ENCODE measurements at places on chromosomes 16 and 17. TPM values are rescaled to one million over a fixed set of nuclear protein-coding genes. Genes with fewer than 3 reads are reported as not detected.

METTL2A gene
- 11.9 TPM for total RNA-seq

- no peak for DNase-seq
Measured at GRCh38 chr17:33811984-33812577, 443.0 kb upstream of the CCL2 start.

GRCh38 chr17:49435671-49436029 lies 21.0 kb upstream of the PHB1 start:
- DNase-seq = no peak

DNA sequence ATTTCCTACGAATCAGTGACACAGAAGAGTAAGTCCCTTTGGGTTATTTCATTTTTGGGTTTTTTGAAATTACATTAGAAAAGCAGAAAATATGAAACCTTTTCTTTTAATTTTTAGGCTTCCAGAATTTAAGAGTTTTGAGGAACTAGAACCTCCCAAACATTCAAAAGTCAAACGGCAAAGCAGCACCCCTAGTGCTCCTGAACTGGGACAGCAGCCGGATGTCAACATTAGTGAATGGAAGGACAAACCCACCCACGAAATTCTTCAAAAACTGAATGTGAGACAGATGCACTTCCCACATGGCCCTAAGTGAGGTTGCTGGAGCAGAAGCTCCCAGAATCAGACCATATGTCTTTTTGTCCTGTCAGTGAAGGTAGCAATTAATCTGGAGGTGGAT lies 199.4 kb downstream of the PHKB start:
- no peak for DNase-seq

- DNase-seq = no peak
Measured at GRCh38 chr17:4898927-4899326, 409 bp upstream of the C17orf107 start.

All from right atrium auricular region (tissue), 2 donors.